T follicular helper cell (primary cell): ENCODE measurements at places on chromosomes 1 and 21.

- no peak for DNase-seq
Measured at GRCh38 chr1:56415720-56416119, 163.6 kb downstream of the PLPP3 start.

GRCh38 chr1:209222826-209223225, 360.7 kb upstream of the CAMK1G start:
- no peak for DNase-seq

DNA sequence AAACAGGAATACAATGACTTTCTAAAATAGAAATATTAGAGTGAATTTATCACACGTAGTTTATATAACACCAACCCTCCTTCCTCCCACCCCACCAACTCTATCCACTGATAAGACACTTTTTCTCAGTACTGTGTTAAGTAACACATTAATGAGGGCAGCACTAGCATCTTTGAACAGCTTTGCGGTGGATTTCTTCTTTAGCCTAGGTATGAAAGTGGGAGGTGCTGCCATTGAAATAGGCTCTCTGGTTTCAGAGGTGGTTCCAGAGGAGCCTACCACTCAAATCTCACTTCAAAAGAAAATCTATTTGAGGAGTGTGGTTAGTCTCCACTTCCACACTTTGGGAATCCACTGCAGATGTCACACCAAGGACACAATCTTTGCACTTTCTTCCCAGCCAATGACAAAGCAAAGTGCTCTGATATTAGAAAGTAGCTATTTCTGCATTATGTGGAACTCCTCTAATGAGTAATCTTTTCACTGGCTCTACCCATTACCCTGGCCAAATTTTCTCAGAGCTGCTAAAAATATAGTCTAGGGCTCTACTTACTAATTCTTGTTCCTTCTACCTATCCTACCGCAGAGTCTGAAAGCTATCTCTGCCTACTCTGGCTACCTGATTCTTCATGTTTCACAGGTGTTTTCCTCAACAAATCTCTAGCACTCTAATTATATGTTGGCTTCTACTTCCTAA, 1667.8 kb downstream of the MRPL39 start:
- no peak for DNase-seq

DNA sequence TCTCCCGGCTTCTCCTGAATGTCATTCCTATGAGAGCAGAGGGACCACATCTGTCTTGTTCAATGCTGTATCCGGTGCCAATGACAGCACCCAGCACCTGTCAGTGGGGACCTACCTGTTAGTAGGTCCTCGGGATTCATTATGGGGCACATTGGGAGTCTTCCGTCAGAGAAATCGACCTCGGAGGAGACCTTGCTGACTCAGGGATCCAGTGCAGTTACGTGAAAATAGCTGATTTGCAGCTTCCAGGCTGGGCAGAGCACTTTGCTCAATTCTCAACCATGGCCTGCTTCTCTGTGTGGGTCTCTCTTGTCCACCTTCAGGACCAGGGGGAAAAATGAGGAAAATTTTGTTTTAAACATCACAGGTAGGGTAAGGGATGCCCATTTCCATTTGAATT, 130.2 kb downstream of the PRDM2 start:
- DNase-seq: no peak

DNA sequence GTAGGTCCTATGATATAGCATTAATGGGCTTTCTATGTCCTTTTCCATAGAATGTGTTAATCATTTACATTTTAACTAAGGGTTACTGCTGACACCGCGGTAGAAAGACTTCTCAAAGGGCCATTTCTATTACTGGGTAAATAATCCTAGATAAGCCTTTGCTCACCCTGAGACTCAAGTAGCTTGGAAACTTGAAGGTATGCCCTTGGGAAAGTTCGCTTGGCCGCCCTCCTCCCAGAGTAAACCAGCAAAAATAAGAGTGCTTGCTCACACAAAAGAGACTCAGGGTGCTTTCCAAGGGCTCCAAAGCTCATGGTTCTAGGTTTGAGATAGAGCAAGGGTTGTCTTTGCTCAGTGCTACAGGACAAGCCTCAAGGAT, 85.8 kb upstream of the TMPRSS2 start:
- no peak for DNase-seq

DNA sequence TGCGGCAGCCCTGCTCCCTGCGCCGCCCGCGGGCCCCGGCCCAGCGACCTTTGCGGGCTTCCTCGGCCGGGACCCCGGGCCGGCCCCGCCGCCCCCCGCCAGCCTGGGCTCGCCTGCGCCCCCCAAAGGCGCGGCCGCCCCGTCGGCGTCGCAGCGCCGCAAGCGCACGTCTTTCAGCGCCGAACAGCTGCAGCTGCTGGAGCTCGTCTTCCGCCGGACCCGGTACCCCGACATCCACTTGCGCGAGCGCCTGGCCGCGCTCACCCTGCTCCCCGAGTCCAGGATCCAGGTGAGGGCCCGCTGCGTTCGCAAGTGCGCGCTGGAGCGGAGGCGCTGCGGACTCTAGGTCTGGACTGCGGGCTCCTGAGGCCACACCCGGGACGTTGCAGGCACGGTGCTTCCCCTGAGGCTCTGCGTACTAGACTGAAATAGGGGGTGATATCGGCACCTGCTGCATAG, 351 bp downstream of the MIXL1 start:
- no peak for DNase-seq

DNA sequence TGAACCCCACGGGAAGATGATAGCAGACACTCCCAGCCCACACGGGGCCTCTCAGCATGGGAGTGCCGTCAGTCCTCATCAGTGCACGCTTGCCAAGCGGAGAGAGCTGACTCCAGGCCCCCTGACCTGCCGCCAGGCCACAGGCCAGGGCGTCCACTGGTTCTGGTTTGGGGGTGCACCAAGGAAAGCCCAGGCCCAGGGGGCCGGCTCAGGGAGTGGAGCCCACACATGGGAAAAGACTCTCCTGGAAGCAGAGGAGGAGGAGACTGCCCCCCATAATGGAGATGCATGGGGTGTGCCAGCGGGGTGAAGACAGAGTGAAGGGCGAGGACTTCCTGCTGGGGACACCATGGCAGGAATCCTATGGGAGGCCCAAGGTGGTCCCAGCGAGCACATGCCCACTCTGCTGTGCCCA, 6.4 kb downstream of the TRIM11 start:
- DNase-seq: no peak

DNA sequence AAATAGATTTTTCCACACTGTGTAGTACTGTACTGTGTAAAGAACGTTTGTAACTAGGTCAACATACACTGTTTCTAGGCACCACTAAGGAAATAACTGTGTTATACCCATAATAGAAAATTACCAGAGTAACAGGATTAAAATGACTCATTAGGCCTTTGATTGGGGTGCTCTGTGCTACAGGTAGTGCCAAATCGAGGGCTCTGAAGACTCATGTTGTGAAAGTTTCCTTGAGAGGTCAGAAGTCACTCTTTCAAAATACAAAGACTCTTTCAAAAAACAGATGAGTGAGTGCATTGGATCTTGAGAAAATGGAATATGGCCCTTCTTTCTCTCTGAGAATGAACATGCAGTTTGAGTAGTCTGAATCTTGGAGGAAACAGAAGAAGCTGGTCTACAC, 143.0 kb downstream of the MRPL39 start:
- no peak for DNase-seq

GRCh38 chr1:203439131-203439730, 36.4 kb upstream of the PRELP start:
- no peak for DNase-seq

DNA sequence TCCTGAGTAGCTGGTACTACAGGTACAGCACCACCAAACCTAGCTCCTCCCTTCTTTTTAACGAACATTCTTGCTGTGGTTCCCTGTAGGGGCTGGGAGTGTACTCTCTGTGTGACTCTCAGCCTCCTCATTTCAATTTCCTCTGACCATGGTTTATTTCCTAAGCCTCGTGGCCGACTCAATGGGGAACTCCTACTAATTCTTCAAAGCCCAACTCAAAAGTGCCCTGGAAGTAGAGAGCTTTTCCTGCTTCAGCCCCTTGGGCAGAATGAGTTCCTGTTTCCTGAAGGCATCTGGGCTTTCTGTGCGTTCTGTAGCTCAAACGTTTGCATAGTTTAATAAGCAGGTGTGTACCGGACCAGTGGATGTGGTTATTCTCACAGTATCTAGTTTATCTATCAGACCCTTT, 70.9 kb upstream of the ACOT11 start:
- no peak for DNase-seq

- peak; percentile 29 for DNase-seq
Measured at GRCh38 chr1:171654942-171655745, 2.7 kb upstream of the MYOC start.

- no peak for DNase-seq
Measured at GRCh38 chr1:236753516-236753915, 41.6 kb upstream of the MTR start.

DNA sequence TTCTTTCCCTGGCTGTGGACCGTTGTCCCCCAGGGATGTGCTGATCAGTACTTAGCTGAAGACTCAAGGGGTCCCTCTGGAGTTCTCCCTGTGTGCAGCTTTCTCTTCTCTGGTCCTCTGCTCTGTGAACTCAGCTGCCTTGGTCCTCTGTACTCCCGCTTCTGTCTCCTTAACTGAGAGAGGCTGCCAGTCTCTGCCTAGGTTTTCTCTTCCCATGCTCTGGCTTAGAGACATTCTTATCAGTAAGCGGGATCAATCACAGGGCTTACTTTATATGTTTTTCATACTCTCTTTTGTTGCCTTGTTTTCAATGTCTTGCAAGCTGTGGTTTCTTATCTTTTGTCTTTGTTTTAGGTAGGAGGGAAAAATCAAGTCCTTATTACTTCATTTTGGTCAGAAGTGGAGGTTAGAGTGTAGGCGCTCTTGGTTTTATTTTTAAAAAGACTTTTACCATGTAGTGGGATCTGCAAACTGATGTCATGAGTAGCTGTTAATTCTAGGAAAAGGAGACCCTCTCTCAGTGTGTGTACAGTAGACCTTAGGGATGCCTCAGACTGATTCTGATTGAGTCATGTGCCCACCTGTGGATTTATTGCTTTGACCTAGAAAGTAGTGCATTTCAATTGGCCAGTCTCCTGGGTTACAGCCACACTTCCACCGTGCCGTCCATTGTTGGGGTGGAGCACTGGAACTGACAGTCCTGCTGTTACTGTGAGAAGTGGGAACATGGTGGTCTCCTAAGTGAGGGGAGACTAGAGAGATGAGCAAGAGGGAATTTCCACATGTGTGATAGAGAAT, 46.6 kb downstream of the TTC3 start:
- DNase-seq: no peak

- no peak for DNase-seq
Measured at GRCh38 chr1:68831281-68831680, 334.4 kb upstream of the DEPDC1 start.

- no peak for DNase-seq
Measured at GRCh38 chr1:181127898-181128453, 39.5 kb downstream of the IER5 start.

- DNase-seq: no peak
Measured at GRCh38 chr1:94031154-94031553, 89.8 kb downstream of the ABCA4 start.

DNA sequence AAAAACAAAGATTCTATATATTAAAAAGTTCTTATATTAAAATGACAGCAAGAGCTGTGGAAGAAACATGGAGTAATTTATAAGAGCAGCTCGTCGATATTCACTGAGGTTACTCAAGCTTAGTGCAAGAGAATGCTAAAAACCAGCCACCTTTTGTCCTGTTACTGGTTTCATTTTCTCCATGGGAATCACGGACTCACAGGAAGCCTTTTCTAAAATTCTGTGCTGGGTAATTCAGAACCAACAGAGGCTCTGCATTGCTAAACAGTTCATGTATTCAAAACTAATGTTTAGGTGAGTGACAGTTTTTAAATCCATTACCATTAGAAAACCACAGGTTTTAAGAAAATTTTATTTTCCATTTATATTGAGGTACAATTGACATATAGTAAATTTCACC, 147.8 kb upstream of the MAP1LC3C start:
- no peak for DNase-seq

GRCh38 chr1:207364614-207365013, 43.1 kb downstream of the CD55 start:
- DNase-seq: no peak

GRCh38 chr1:91120936-91121335, 99.1 kb upstream of the ZNF644 start:
- no peak for DNase-seq

GRCh38 chr1:81183553-81183952, 617.2 kb upstream of the ADGRL2 start:
- DNase-seq: no peak

DNA sequence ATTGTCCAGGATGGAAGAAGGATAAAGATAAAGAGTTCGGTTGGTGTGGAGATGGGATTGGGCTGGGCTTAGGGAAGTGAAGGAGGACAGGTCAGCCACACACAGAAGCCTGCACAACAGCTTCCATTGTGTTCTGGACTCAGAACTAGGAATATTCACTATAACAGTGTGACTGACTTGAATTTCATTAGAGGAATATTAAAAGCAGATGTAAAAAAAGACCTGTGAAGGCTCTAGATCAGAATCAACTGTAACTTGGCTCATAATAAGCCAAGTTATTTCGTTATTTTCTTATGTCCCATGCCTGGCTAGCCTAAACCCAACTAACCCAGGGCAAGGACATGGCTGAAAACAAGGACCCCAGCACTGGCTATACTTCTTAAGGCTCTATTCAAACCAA, 56.6 kb upstream of the GPR88 start:
- DNase-seq: no peak

DNA sequence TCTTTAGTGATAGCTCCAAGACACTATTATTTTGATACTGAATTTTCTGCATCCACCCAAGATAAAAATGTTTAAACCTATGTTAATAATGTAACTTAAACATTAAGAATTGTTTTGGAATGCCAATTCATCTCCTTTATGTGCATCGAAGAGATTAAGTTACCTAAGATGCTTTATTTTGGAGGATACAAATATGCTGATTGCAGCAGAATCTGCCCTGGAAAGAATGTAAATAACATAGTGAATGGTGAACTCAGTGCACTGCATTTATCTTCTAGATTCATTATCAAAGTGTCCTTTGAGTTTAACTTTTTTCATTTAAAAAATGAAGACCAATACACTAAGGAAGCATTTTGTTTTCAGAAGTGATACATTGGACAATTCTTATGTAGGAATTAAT, 757.2 kb downstream of the MRPL39 start:
- DNase-seq: no peak

DNA sequence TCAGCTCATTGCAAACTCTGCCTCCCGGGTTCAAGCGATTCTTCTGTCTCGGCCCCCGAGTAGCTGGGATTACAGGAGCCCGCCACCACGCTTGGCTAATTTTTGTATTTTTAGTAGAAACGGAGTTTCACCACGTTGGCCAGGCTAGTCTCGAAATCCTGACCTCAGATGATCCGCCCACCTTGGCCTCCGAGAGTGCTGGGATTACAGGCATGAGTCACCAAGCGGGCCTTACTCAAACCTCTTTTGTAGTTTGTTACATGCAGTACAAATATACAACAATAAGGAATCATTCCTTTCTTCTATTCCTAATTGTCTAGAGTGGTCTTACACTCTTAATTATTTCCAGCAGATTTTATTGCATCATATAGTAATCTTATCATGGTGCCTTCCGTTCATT, 16.6 kb downstream of the SPATA17 start:
- DNase-seq: no peak

GRCh38 chr1:195617106-195617505, 991.1 kb downstream of the KCNT2 start:
- DNase-seq: no peak

GRCh38 chr1:175443332-175443731, 250.8 kb upstream of the KIAA0040 start:
- no peak for DNase-seq
